ENCODE measurements at places on chromosomes 11 and 22. TPM values are rescaled to one million over a fixed set of nuclear protein-coding genes. Genes with fewer than 3 reads are reported as not detected.

GRCh38 chr22:42922374-42923191 lies 65.5 kb upstream of the ARFGAP3 start:
- DNase-seq = no peak

- DNase-seq = no peak
These were observed 151.7 kb downstream of the STK33 start for GRCh38 chr11:8442301-8442700.

The NXPE2 gene
- not detected for total RNA-seq

The SMTNL1 gene
- not detected for total RNA-seq

The OR4D10 gene
- not detected for total RNA-seq

Measured in bronchial epithelial cell (primary cell).